ENCODE measurements at places on chromosomes 13 and 19. TPM values are rescaled to one million over a fixed set of nuclear protein-coding genes. Genes with fewer than 3 reads are reported as not detected.

Gene SLC10A2
- 5.9 TPM for polyA plus RNA-seq

Gene CGB1
- polyA plus RNA-seq: not detected

Gene NLRP4
- not detected for polyA plus RNA-seq

Gene ZNF497
- polyA plus RNA-seq: 3.8 TPM

Gene TMPRSS9
- polyA plus RNA-seq: 0.91 TPM

Gene RGCC
- 151 TPM for polyA plus RNA-seq

Gene GPR12
- not detected for polyA plus RNA-seq

Gene RASIP1
- polyA plus RNA-seq: 24.2 TPM

Gene LRRC4B
- 20.8 TPM for polyA plus RNA-seq

Gene ZNF534
- 0.42 TPM for polyA plus RNA-seq

Gene KMT2B
- 35.4 TPM for polyA plus RNA-seq

All from right lung (tissue), 10 donors.